ENCODE measurements at places on chromosomes 5 and 9.

DNA sequence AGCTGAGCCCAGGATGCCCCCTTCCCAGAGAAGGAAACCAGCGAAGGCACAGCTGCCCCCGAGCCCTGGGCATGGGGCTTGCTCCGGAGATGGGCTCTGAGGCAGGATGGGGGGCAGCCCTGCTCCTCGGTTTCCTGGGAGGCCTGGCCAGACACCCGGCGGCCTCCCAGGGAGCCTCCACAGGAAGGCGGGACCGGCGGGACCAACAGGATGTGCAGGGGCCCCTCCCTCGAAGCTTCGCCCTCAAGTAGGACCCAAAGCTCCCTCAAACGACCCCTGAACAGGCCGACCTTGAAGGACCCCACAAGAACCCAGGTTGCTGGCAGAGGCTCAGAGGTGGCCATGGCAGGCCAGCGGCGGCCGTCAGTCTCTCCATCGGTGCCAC lies 11.7 kb downstream of the EXD3 start:
- no peak for DNase-seq

DNA sequence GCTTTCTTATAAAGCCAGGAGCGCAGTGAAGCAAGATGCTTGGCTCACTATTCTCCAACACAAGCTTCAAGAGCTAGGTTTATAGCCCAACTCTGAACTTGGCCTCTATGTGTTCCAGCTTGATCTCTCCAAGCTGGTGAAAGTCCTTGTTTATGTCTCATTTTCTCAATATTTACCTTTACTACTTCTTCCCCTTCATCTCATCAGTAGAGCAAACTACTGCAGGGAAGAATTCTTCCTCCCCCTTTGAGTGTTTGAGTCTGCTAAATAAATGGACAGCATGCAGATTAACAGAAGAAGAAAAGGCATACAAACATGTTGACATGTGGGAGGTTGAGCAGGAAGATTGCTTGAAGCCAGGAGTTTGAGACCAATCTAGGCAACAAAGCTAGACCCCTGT lies 460.7 kb downstream of the ZNF608 start:
- DNase-seq, result no peak

GRCh38 chr5:114010362-114010761 lies 351.5 kb upstream of the KCNN2 start:
- peak; percentile 90 for DNase-seq

- DNase-seq, result no peak
Measured at GRCh38 chr9:133945314-133945975, 46.7 kb downstream of the VAV2 start.

DNA sequence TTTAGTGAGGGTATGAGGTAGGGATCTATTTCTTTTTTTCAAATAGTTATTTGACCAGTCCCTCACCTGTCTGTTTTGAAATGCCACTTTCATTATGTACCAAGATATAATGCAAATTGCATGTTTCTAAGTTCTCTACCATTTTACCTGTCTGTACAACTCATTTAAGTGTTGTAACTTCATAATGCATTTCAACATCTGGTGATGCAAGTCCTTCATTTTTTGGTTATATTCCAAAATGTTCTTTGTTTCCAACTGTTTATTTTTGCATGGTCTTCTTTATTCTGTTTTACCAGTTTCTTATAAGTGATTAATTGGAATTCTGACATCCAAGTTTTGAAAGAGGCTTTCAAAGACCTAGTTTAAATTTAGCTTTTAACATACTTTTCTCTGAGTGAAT lies 26.8 kb downstream of the TDRD7 start:
- DNase-seq, result no peak

DNA sequence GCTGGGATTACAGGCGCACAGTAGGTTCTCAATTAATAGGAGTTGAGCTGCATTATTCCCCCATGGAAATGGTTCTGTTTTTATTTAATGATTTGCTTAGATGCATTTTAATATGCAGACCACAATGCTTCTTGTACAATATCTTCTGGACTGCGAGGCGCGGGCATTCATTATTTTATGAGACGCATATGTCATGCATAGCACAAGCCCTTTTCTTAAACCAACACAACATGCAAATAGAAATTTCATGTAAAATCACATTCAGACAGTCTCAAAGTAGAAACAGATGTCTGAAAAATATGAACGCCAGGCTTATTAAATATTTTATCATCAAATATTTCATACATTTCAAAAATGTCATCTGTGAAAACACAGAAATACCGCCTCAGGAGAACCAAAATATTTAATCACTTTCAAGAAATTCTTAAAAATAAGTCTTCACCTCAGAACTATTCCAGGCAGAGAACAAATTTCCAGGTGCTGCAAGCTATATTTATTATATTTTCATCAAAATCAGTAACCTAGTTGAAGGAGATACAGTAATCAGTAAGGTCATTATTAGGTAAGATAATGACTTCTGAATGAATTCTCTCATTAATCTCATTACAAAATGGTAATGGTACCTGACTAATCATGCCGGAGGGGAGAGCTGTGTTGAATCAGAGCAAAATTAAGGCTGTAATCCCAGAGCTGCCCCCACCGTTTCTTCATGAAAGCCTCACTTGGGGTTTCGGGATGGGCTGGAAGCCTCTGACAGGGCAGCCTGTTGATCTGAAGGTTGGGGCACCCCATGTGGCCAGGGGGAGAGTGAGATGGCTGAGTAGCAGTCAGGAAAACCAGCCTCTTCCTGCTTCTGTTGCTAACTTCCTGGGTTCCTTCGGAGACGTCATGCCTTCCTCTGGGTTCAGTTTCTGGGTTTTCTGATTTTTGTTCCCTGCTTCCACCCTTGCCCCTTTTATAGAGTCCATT lies 133.9 kb upstream of the ZNF618 start:
- peak; percentile 23 for DNase-seq

DNA sequence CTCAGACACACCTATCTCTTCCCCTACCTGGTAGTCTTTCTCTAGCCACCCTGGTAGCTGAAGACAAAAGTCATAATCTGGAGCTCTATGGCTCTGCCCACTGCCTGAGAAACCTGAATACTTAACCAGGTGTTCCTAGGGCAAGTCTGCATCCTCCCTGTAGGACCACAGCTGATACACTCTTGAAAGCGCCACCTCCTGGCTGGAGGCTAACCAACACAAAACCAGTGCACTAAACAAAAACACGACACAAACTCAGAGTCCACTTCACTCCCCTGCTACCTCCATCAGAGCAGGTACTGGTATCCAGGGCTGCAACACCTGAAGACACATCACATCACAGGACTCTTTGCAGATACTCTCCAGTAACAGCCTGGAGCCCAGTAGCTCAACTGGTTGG lies 84.6 kb upstream of the ANXA1 start:
- DNase-seq, result no peak

DNA sequence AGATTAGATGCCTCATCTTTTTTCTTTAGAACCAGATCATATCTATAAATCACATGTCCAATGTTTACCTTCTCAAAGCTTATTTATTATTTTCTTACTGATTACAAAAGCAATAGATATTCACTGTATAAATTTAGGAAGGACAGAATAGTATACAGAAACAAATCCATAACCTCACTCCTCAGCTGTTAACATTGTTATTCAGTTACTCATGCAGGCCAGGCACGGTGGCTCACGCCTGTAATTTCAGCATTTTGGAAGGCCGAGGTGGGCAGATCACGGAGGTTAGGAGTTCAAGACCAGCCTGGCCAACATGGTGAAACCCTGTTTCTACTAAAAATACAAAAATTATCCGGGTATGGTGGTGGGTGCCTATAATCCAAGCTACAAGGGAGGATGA lies 15.3 kb downstream of the STOM start:
- DNase-seq, result no peak

GRCh38 chr5:169754737-169755136 lies 117.7 kb downstream of the DOCK2 start:
- no peak for DNase-seq

DNA sequence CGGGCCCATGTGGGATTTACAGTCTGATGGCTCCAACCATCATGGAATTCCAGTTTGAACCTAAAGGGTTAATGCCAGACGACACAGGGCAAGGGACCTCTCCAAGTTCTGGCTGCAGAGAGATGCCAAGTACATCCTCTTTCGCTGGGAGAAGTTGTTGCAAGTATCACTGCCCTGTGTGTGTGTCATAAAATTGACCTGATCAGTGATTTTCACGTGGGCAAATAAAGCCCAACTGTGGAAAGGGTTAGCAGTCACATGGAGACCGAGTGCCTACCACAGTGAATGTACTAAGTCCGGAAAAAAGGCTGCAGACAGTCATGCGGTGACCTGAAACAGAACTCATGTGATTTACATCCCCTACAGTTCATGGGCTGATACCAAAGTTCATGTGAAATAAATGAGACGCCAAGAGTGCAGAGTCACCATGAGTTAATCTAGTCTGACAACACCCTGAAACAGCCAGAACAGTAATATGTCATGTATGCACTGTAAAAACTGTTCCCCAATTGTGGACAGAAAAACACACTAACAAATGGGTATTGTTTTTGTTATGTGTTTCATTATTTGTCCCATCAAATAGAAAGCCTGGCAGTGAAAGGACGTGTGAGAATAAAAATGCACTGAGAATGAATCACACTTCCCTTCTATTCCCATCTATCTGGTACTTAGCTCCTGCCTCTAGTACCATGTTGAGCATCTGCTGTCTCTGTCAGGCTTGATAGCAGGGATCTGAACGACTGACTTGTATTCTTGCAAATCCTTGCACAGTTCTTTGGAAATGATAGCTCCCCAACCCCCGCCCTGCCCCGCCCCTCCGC lies 115.7 kb downstream of the SUSD1 start:
- peak; percentile 74 for DNase-seq

- no peak for DNase-seq
Measured at GRCh38 chr5:139763930-139764791, 31.4 kb upstream of the PSD2 start.

DNA sequence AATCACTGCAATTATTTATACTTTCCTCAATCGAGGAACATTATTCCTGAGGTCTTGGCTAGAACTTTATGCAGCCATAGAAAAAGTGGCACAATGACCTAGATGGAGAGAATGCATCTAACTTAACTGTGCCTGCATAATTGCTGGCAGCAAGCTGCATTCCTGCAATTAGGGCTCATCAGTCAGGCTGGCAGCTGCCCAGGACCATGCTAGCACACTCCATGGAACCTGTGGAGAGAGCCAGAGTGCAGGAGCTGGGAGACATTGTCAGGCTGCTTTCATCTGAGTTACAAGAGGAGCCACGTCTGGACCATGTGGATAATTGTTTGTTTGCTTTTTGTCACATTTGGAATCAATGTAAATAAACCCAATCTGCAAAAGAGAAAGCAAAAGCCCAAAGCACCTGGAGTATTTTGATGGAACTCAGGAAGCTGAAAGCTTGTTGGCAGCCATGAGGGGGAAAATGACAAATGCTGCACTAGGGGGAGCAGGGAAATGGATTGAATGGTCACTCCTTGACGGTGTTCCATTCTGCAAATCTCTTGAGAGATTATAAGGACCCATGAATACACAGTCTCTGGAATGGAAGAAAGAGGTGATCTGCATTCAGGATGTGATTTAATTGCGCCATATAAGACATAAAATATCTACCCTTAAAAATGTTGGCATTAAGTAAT lies 839.9 kb downstream of the MAT2B start:
- peak; percentile 49 for DNase-seq

DNA sequence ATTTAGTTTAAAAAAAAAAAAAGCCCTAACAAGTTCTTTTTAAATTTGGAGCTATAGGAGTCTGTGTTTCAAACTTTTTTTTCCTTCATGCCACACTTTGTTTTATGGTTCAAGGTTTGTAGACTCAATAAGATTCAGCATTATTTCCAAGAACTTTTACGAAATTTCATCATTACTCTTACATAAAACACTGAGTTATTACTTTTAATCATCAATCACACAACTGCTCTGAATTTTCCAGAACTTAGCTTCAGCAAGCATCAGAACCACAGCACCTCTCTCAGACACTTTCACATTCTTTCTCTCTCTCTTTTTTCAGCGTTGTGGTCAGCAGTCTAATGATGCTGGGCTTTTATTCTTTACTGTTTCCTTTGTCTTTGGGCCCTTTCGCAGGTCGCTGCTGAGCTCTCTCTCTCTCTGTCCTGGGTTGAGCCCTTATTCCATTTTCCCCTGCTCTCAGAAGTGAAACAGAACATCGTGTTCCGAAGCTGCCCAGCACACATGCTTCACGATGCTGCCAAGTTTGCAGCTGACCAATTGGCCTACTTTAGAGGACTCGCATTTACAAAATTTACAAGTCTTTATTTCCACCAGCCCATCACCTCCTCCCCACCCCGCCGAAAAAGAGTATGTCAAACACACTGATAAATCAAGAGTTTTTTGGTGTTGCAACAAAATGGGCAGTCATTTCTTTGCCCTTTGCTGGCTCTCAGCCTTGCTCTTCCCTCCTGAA lies 44.6 kb upstream of the PIK3R1 start:
- DNase-seq, result no peak

GRCh38 chr9:61671276-61671973 lies 481.6 kb downstream of the SPATA31A7 start:
- DNase-seq, result no peak

GRCh38 chr5:138664276-138664943 lies 88.8 kb upstream of the CTNNA1 start:
- peak; percentile 54 for DNase-seq

DNA sequence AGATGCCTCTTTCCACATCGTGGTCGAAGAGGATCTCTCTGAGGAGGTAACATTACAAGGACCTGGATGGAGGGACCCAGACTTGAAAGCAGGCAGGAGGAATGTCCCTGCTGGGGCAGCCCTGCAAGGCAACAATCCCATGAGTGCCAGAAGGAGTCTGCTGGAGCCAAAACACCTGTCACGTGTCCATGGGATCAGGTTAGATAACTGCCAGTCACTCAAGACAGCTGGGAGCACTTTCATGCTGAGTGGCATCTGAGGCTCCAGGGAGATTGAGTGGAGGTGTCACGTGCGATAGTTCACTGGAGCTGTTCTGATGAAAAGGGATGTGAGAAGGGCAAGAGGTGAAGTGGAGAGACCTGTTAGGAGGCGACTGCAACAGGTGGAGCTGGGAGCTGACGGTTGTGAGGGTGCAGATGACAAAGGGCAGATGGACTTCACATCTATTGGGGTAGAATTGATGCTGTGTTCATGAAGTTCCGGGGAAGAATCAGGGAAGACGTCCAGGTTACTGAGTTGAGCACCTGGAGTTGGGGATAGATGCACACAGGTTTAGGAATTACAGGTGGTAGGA lies 68.4 kb downstream of the ICE1 start:
- DNase-seq, result no peak

DNA sequence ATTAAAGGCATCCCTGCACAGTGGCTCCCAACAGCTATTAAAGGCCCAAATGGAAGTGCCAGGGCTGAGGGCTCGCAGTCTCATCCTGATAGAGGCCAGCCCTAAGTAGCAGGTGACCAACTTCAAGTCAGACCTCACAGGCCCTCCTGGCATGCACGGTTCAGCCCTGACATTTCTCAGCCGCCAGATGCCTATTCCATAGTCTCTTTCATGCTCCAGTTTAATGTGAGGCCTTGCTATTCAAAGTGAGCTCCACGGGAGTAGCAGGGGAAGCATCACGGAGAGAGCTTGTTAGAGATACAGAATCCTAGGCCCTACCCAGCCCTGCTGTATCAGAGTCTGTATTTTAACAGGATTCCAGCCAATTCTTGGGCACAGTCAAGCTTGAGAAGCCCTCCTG lies 11.1 kb downstream of the LHFPL2 start:
- no peak for DNase-seq

Measured in fibroblast of skin of abdomen (primary cell).